ENCODE measurements at places on chromosomes 4 and X.

- no peak for DNase-seq
Observed at GRCh38 chrX:154719132-154719675, 31.7 kb downstream of the GAB3 start.

GRCh38 chr4:159937595-159937994 lies 834.7 kb downstream of the RAPGEF2 start:
- no peak for DNase-seq

DNA sequence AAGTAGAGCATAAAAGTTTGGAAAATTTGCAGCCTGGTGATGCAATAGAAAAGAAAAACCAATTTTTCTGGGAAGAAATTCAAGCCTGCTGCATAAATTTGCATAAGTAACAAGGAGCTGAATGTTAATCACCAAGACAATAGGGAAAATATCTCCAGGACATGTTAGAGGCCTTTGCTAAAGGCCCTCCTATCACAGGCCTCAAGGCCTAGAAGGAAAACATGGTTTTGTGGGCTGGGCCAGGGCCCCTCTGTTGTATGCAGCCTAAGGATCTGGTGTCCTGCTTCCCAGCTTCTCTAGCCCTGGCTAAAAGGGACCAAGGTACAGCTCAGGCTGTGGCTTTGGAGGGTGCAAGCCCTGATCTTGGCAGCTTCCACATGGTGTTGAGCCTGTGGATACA lies 6.2 kb upstream of the RTL3 start:
- no peak for DNase-seq

DNA sequence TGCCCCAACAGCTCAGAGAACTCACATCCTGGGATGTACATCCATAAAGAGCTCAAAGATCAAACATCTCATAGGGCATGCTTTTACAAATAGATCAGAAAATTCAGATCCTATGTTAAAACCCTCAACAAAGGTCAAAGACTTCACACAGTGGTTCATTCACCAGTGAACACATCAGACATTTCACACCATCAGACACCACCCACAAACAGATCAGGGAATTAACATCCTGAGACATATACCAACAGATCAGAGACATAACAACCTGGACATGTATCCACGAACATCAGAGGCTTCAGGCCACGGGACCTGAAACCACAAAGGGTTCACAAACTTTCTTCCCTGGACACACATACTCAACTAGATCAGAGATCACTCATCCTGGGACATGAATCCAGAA lies 23.4 kb downstream of the SUV39H1 start:
- no peak for DNase-seq

- peak; percentile 28 for DNase-seq
Observed at GRCh38 chrX:49291615-49292337, 11.7 kb upstream of the GAGE10 start.

DNA sequence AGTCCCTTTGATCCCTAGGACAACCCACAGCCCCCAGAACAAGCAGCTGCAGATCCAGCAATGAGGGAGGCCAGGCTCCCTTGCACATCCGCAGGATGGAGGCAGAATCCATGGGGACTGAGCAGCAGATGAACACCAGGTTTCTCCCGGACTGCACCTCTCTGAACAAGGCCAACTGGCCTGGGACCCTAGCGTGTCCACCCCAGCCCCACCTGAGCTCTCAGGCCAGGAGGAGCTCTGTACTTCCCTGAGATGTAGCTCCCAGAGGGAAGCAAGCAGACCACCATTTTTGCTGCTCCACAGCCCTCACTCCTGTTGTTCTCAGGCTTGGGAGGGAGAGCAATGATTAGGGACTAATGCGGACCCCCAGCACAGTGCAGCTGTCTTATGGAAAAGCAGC lies 1195.8 kb downstream of the PCDH18 start:
- DNase-seq, result no peak

- DNase-seq, result no peak
Observed at GRCh38 chrX:74923942-74924448, 1.3 kb downstream of the NEXMIF start.

DNA sequence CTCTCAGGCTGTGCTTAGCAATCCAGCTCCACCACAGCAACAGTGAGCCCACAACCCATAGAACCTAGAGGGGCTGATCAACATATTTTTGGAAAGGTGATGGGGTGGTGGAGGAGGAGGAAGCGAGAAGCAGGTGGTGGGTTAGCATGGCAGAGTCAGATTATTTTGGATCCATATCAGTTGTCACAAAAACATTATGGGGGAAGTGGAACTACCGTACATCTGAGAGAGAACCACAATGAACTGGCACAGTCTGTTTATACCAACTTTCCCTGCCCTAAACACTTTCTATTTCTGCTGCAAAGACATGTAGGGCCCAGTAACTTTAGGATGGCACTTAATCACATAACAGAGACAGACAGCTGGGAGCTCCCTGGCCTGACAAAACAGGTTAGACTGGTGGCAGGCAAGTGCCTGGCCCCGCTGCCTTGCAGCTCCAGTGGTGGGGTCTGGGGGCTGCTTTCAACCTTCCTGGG lies 4.3 kb downstream of the SLC9A7 start:
- no peak for DNase-seq

DNA sequence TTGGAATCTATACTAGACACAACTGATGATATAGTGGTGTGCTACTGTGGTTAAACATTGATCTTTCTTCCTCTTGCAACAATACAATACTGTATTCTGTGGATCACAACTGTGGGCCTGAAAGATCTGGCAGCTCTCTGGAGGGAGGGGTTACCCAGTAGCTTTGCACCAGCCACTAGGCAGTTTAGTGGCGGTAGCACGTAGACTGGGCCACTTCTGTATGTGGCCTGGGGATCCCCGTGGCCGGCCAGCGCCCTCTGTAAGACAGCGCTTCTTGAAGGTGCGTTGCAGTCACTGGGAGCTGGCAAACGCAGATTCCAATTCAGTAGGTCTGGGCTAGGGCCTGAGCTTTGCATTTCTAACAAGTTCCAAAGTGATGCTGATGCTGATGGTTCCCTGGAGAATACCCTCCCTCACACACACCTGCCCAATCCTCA lies 168.6 kb downstream of the MGST2 start:
- DNase-seq, result no peak

DNA sequence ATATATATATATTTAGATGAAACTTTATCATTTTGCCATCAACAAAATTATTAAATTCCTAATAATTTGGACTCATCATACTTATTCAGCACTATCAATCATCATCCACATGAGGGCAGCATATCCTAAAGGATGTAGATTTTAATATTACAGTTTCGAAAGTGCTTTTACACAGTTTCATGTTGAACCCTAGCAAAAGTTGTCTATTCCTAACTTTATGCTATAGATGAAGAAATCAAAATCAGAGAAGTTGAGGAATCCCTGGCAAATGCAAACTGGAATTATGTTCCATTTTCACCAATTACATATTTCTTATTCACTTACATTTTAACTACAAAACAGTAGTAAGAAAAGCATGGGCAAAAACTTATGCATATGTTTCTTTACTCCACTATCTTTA lies 36.6 kb upstream of the UGT2A1 start:
- DNase-seq, result peak; percentile 7

- no peak for DNase-seq
Observed at GRCh38 chr4:76990288-76991080, 40.9 kb downstream of the SEPTIN11 start.

- DNase-seq, result no peak
Observed at GRCh38 chrX:5907207-5907606, 321.5 kb downstream of the NLGN4X start.

- DNase-seq, result peak; percentile 64
Observed at GRCh38 chrX:21932292-21933002, 8.1 kb upstream of the SMS start.

- no peak for DNase-seq
Observed at GRCh38 chrX:115029869-115030570, 12.6 kb upstream of the IL13RA2 start.

DNA sequence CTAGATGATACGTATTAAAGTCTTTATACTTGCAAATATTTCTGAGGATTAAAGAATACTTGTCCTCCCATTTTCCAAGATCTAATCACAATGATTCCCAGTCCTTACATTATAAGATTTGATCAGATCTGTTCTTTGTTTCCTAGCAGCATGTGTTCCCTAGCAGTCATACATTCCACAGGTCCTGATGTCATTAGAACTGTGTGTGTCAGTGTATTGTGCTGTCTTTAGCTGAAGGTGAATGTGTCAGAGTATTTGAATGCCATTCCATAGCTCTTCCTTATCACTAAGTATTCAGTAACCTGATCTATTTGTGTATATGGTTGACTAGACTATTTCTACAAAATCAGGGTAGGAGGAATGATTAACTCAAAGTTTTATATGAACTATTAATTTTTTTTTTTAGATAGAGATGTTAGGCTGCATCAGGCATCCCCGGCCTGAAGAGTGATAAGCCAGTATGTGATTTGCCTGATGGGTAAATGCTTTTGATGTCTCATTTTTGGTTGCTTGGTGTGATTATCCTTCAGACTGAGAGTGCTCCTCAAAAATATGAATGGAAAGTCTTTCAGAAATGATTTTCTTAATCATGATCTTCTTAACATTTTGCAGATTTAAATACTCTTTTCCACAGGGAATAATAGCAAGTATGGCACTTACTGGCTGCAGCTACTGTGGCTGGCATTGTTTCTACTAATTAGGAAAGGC lies 4.4 kb downstream of the ADGRL3 start:
- DNase-seq, result no peak

DNA sequence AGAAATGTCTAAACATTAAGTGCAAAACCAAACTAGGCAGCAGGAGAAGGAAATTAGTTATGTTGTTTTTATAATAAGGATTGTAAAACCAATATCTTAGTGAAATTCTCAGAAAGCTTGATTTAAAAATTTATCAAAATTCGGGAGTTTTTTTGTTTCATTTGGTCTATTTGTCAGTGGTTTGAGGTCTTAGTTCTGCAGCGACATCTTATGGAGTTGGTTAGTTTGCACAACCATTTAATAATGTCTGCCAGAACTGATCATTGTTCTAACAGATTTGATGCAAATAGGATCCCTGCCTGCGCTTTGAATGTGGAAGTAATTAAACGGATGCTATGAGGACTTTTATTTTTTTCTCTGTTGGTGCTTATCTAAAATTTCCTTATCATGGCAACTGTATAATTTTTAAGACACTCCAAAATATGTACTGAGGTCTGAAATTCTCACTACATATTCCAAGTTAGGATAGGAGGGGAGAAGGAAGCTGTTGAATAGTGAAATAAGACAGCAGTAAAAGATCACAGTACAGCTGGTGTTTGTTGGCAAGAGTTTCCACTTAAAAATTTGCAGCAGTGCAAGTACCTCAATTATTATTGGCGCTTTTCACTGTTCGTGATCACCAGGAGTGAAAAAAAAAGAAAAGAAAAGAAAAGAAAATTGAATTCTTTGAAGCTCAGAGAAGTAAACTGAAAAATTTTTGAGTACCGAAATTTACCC lies 2521.4 kb downstream of the ARAP2 start:
- no peak for DNase-seq

DNA sequence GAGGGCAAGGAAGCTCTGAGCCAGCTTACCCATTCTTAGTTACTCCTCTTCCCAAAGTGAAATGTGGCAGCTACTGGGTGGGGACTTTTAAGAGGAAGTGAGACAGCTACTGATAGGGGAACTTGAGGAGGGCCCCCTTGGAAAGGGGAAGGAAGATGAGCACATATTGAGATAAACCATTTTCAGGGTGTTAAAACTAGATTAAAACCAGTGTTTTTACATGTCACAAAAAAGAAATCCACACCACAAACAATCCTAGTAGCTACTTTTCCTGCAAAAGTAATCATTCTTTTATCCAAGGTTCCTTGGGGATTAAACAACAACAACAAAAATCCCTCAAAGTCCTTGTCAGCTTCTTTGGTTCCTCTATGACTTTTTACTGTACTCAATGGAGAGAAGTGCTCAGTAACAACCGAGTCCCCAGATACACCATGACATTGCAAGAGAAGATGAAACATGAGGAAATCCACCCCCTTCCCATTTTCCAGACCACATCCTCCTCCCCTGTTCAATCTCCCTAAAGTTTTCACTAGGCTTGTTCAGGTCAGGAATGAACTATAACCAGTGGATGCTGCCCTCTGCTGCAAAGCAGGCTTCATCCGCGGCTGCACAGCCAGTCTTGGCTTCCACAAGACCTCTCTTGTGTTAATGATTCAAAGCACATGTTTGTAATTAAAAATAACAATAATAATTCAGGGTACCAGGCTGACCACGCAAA lies 113.5 kb upstream of the TMEM164 start:
- no peak for DNase-seq

- DNase-seq, result no peak
Observed at GRCh38 chrX:17042037-17042436, 95.6 kb downstream of the REPS2 start.

GRCh38 chr4:100935090-100935489 lies 412.2 kb downstream of the PPP3CA start:
- no peak for DNase-seq

DNA sequence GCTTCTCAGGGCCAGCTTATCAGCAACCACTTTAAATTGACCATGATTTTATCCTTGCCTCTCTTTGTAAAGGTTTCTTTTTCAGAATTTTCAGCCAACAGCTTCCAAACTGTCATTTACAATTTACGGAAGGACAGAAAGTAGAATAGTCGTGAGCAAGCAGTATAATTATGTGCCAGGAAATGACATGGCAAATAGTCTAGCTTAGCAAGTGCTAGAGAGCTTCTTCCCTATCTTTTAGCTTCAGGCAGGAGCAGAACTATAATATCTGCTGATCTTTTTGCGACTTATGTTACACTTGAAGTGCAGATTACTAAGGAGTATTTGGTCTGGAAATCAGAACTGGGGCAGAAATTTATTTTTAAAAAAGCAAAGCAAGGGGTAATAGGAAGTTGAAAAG lies 123.0 kb upstream of the AP1S2 start:
- DNase-seq, result no peak

GRCh38 chr4:10773010-10773409 lies 88.4 kb upstream of the CLNK start:
- DNase-seq, result no peak

DNA sequence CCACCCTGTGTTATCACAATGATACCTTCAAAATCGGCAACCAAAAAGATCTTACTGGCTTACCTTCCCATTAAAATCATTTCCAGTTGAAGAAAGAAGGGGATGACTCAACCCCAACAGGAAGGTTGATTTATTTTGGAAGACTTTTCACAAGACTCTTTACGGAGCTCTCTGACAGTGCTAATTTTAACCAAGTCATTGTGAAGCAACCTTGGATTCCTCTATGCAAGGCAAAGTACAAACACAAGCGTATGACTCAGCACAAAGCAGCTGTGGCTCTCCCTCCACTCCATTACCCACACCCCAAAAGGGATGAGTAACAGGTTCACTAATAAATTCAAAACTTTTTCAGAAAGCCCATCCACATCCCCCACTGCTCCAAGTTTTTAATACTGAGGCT lies 213.8 kb upstream of the FGF13 start:
- no peak for DNase-seq

DNA sequence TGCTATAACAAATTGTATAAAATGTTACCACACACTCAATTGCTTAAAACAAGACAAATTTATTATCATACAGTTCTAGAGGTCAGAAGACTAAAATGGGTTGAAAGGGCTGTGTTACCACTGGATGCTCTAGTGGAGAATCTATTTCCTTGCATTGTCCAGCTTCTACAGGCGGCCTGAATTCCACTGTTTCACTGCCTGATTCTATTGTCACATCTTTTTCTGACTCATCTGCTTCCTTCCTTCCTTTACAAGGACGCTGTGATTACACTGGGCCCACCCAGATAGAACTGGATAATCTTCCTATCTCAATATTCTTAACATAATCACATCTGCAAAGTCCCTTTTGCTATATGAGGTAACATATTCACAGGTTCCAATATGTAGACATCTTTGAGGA lies 19.4 kb upstream of the ARMCX1 start:
- DNase-seq, result no peak

GRCh38 chr4:139535871-139536234 lies 20.2 kb downstream of the SETD7 start:
- DNase-seq, result no peak

- no peak for DNase-seq
Observed at GRCh38 chr4:143377611-143378099, 41.0 kb downstream of the GAB1 start.
